ENCODE measurements at places on chromosomes 3 and 15.

- no peak for DNase-seq
Observed at GRCh38 chr3:53420831-53421230, 73.5 kb upstream of the DCP1A start.

DNA sequence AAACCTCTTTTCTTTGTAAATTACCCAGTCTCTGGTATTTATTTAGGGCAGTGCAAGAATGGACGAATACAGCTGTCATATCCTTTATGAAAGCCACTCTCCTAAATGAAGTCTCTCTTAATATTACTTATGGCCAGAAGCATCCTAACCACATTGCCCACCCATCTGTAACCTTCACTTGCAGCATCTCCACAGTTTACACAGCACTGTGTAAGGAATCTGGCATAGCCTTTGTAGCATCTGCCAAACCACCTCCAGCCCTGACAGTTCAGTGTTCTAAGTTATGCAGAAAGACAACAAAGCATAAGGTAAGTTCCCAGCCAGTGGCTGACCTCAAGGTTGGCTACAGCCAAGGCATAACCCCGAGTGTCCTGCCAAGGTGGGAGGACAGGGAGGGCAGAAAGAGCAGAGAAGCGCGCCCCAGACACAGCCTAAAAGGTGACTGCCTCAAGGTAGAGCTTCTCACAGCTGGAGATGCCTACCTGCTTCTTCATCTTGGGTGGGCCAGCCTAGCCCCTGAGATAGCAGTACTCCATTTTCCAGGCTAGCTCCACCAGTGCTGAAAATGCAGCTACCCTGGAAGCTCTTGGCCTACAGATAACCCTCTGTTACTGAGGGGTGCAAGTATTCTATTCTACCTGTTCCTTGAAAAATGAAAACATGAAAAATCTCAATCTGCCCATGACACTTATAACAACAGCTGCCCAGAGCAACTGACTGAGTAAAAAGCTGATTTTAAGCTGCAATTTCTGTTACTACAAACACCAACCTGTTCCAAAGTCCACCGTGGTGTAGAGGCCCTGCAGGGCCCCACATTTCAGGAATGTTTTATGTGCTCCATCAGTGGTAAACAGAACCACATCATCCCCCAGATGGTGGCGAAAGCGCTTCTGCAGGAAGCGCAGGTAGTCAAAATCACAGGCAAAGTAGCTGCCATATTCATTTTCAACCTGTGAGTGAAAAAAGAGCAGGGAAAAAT, 39.3 kb downstream of the GLB1 start:
- DNase-seq = no peak

DNA sequence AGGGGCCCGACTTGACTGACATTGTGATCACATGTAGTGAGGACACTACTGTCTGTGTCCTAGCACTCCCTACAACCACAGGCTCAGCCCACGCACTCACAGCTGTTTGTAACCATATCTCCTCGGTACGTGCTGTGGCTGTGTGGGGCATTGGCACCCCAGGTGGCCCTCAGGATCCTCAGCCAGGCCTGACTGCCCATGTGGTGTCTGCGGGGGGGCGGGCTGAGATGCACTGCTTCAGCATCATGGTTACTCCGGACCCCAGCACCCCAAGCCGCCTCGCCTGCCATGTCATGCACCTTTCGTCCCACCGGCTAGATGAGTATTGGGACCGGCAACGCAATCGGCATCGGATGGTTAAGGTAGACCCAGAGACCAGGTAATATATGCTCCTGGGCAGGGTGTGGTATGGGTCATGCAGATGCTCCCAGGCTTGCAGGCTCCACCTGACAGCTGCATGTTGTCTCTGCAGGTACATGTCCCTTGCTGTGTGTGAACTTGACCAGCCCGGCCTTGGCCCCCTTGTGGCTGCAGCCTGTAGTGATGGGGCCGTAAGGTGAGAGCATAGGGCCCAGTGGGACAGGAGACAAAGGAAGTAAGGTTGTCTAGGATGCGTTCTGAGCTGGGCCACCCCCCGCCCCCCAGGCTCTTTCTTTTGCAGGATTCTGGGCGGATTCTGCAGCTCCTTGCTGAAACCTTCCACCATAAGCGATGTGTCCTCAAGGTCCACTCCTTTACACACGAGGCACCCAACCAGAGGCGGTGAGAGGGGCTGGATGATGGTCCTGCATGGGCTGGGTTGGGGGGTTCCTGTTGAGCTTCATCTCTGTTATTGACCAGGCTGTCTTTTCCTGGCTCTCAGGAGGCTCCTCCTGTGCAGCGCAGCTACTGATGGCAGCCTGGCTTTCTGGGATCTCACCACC, 4.4 kb downstream of the DALRD3 start:
- DNase-seq = no peak

- no peak for DNase-seq
Observed at GRCh38 chr3:194339840-194340239, 11.3 kb downstream of the CPN2 start.

DNA sequence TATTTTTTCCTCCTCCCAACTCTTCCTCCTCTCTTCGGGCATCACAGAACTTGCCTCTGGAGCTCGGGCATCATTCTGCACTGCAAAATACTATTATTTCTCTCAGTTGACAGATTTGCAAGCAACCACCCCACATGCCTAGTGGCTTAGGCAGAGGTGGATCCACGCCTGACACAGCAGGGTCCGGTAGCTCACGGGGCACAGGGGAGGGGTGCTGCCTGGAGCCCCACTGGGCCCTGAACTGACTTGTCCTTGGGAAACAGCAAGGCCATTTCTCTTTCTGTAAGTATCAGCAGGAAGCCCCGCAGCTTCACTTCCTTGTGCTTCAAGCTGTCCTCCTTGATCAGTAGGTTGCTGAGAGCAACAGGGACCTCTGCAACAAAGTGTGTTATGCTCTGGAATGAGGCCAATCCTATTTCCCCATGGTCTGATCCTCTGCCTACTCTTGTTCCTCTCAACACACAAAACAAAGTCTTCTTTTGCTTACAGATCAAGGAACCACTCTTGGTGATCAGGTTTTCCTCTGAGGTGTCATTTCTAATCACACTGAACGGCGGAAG, 69.1 kb downstream of the FAM174B start:
- no peak for DNase-seq

- no peak for DNase-seq
Observed at GRCh38 chr3:49877716-49878115, 8.0 kb upstream of the CAMKV start.

DNA sequence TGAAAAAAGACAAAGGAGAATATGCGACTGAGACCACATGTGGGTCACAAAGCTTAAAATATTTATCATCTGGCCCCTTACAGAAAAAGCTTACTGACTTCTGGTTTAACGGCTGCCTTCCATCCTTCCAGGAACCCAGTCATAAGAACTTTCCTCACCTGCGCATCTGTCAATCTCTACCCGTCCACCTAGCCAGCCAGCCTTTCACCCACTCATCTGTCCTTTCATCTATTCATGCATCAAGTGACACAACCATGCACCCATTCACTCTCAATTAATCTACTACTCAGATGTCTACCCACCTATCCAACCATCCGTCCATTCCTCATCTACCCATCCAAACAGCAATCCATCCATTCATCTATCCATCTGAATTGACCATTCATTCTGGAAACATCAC, 64.2 kb upstream of the NR2C2 start:
- no peak for DNase-seq

- peak; percentile 46 for DNase-seq
Observed at GRCh38 chr3:178558637-178559036, 22.4 kb downstream of the KCNMB2 start.

- DNase-seq = peak; percentile 74
Observed at GRCh38 chr3:46378426-46378942, 7.7 kb downstream of the CCR5 start.

- DNase-seq = no peak
Observed at GRCh38 chr15:58755956-58756355, 6.4 kb upstream of the ADAM10 start.

GRCh38 chr3:179156775-179157174, 8.6 kb downstream of the PIK3CA start:
- DNase-seq = no peak

GRCh38 chr3:175737646-175738572, 878.8 kb downstream of the NAALADL2 start:
- DNase-seq = no peak

GRCh38 chr15:86611417-86612040, 531.9 kb downstream of the AGBL1 start:
- DNase-seq = no peak

- no peak for DNase-seq
Observed at GRCh38 chr3:117710501-117710900, 1000.9 kb downstream of the TUSC7 start.

DNA sequence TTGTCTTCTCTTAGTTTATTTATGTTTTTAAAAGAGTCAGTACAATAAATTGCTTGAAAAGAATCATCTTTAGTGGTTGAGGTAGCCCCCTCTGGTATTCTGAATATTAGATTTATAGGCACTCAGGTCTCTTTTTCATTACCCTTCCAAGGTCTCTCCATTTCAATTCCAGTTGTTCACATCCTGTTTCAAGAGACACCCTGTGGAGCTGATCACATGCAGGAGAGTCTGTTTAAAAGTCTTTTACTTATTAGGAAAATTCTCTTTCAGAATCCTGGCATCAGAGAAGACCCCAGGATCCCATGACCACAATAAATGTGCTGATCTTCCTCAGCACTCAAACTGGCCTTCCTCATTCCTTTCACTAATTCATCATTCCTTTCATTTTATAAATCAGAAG, 195.7 kb downstream of the ZIC4 start:
- DNase-seq = peak; percentile 50

DNA sequence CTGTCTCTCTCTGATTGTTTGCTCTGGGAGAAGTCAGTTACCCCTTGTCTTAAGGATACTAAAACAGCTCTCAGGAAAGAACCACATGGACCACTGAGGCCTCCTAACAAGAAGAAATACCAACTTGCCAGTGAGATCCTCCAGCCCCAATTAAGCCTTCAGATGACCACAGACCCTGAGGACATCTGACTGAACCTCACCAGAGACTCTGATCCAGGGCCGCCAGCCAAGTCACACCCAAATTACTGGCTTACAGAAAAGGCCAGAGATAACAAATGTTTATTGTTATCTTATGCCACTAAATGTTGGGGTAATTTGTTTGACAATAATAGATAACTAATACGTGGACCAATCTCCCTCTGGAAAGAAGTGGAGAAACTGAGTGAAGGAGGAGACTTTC, 40.2 kb downstream of the SLC12A8 start:
- no peak for DNase-seq

DNA sequence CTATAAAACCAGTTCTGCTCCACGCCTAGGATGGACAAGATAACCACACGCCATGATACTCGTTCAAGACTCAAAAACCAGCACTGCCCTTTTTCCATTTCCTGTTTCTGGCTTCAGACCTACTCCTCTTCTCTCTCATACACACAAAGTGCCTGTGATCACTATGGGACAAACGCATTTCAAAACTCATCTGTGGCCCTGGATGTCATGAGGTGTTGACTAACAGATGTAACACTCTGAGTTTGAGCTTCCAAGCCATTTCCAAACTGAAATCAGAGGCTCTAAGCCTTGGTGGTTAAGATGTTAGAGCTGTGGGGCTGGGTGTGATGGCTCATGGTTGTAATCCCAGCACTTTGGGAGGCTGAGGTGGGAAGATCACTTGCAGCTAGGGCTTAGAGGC, 55.7 kb upstream of the LMOD3 start:
- DNase-seq = no peak

- no peak for DNase-seq
Observed at GRCh38 chr3:67655364-67656121, 1.1 kb upstream of the SUCLG2 start.

GRCh38 chr3:108907194-108907593, 46.5 kb downstream of the GUCA1C start:
- peak; percentile 24 for DNase-seq

- no peak for DNase-seq
Observed at GRCh38 chr3:5572168-5572567, 384.7 kb downstream of the EDEM1 start.

All from brain (organoid and tissue), 16 donors.